Fibroblast of the aortic adventitia (primary cell): ENCODE measurements at places on chromosomes 12 and 14. TPM values are rescaled to one million over a fixed set of nuclear protein-coding genes. Genes with fewer than 3 reads are reported as not detected.

The PPM1H gene
- 0.98 and 1.3 TPM in 2 replicates for total RNA-seq

The CRIP1 gene
- 9.4 and 28.4 TPM in 2 replicates for total RNA-seq

The TMEM229B gene
- total RNA-seq: 0.81 and 1.8 TPM in 2 replicates

The ALDH1L2 gene
- total RNA-seq: 41.5 and 79.1 TPM in 2 replicates
